ENCODE measurements at places on chromosomes 1 and 21. TPM values are rescaled to one million over a fixed set of nuclear protein-coding genes. Genes with fewer than 3 reads are reported as not detected.
A peak's percentile ranks its signal among the peaks of the same experiment; 100 is the strongest.

- no peak for DNase-seq
Measured at GRCh38 chr1:181140891-181141290, 52.4 kb downstream of the IER5 start.

DNA sequence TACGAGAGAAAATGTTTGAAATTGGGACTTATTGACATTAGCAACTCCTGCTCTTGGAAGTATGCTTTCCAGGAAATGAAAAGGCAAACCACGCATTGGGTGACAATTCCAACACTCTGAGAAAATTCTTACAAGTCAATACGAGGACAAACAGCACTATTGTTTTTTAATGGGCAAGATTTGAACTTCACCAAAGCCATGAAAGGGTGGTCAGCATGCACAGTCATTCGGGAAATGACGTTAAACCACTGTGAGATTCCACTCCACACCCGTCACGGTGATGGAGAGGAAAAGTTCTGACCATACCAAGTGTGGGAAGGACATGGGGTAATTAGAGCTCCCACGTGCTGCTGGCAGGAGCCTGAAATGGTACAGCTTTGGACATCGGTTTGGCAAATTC, 12.2 kb upstream of the PRXL2B start:
- no peak for DNase-seq

DNA sequence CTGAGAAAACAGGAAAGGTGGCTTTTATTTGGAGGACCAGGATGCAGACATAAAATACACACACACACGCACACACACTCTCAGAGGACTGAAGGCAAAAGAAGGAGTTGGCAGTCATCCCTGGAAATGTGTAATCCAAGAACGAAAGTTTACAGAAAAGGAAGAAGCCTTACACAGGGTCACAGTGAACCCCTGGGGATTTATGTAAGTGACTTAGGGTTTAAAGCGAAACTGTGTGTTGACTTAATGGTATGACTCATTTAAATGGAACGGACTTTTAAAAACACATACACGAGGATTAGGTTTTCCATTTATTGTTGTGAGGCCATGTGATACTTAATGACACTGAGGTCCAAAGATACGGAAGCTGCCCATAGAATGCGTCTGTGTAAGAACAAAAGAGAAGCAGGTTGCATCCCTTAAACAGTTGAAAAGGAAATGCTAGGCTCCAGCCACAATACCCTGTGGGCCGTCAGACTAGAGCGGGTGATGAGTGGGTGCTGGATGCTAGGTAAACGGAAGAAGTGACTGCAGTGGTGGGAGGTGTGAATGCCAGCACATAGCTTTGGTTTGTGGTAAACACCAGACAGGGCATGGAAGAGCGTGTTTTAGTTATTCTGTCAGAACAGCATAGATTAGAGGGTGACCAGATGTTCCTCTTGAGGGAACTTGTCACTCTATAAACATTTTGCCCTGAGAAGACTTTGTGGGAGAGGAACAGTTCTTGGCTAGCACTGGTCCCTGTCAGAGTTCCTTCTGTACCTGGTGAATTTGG, 21.6 kb upstream of the BCL10 start:
- DNase-seq = peak; percentile 88

DNA sequence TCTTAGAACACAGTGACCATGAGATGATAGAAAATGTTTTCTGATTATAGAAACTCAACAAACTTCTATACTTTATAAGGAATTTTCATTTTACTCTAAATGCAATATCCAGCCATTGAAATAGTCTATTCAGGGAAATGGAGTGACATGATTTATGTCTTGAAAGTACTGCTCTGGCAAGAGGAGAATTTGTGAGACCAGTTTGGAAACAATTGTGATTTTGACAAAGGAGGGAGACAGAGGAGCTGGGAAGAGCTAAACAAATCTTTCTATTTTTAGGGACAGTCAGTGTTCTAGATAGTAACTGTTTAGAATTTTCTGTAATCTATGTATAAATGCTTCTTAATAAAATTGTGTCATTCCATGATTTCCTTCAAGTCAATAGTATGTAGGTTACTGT, 252.3 kb downstream of the FMN2 start:
- peak; percentile 18 for DNase-seq

DNA sequence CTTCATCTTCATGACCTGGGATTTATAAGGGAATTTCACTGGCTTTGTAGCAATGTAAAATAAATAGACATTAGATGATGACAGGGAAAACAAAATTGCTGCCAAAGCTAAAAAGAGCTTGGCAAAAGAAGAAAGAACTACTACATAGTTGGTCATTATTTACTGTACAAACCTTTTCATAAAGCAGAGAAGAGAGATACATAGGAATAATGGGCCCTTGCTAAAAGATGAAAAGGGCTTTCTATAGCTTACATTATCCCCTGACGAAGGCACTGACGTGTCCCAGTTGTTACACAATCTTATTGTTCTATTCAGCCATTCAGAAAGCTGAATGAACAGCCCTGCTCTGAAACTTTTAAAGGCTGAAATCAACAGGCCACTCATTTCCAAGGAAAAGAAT, 57.1 kb downstream of the ZC3H11B start:
- peak; percentile 57 for DNase-seq

DNA sequence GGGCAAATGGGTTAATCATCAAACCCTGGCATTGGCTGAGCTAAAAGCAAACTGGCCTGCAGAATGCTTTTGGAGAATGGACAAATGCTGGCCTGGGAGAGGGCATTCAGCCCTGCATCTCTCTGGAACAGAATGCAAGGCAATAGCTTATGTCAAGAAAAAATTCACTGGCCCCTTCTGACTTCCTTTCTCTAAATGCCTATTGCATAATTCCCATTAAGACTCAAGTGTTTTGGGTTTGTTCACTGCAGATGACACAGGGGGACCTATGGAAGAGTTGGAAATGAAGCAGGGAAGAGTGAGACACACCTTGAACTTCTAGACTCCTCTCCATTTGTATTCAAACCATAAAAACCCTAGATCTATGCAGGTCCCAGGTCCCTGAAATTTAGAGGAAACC, 15.9 kb downstream of the PEA15 start:
- DNase-seq = no peak

DNA sequence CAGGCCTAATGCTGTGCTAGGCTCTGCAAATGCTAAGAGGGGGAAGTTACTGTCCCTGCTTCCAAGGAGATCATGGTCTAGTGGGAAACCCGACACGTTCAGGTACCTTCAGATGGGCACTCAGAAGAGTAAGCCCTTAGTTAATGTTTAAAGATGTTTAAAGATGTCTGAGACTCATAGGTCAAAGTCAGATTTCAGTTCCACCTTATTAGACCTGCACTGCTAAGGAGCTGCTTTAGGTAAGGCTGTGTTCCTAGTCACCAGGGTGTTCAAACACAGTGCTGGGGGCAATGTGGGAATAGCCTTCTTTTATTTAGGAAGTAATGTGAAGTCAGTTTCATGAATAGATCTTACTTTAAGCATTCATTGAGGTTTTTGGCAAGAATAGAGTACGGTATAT, 3.8 kb upstream of the RUSC1 start:
- no peak for DNase-seq

DNA sequence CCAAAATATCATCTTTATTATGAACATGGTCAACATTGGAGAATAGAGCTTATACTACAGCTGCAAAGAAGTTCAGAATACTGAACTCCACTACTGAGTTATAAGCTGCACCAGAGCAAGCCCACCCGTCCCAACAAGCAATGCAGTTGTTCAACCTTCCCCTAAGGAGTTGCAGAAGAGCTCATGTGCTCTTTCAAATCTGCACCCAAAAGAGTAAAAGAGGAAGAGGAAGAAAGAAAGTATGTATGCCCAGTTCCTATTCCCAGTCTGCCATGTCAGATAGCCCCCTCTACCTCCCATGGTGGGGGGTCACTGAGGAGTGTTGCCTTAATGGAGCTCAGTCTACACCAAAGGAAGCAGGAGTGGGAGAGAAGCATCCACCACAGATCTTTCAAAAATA, 6.9 kb downstream of the C1orf162 start:
- DNase-seq = no peak

DNA sequence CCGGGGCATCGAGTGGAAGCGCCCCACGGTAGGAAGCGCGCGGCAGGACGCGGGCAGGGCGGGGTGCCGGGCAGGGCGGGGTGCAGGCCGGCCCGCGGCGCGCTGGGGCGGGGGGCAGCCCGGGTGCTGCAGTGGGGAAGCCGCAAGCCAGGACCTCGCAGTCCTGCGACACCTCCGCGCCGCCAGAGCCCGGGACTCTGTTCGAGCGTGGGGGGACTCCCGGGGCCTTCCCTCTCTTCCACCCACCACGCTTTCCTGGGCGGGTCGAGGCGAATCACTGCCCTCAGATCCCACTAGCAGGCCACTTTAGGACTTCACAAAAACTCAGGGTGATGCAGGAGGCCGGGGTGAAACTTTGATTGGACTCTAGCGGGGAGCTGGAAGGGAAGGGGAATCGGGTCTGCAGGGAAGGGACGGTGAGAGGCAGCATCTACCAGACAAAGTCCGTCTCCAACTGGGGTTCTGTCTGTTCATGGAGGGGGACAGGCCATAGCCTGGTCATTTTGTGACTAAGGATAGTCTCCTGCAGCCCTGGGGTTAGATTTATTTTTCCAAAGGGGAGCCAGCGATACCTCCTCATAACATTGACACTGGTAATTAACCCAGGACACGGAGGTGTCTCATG, 623 bp downstream of the CAPN2 start:
- DNase-seq = no peak

GRCh38 chr1:57401671-57402070, 22.2 kb downstream of the DAB1 start:
- DNase-seq = no peak

DNA sequence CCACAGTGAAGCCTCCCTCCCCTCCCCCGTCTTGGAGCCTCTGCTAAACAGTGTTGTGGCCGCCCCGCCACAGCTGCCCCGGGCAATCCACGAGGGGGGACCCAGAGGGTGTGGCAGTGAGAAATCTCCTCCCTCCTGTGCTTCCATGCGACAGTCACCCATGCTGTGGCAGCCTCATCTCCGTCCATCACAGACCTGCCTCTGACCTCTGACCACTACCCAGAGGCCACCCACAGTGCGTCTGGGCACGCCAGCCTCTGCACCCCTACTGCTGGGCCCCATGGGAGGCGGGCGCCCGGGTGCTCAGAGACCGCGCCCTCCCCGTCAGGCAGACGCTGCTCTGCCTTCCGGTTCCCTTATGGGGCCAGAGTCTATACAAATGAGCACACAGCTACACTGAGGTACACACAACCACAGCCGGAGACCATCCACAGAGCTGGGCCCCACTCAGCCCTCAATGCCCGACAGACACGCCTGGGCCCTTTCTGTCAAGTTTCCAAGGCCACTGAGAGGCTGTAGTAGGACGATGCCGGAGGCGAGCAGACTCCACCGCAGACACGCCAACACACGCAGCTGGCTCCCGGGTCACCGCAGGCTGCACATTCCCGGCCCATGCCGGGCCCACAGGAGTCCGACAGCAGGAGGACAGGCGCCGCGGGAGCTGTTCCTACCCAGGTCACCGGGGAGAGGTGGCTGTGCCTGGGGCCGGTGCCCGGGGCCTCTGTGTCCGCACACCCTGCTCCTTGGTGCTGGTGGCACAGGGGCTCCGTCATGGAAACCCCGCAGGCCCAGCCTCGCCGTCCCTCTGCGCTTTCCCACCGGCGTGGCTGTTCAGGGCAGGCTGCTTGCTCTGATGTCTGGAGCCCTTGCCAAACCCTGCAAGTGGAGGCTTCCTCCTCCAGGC, 23.9 kb upstream of the TMEM52 start:
- no peak for DNase-seq

DNA sequence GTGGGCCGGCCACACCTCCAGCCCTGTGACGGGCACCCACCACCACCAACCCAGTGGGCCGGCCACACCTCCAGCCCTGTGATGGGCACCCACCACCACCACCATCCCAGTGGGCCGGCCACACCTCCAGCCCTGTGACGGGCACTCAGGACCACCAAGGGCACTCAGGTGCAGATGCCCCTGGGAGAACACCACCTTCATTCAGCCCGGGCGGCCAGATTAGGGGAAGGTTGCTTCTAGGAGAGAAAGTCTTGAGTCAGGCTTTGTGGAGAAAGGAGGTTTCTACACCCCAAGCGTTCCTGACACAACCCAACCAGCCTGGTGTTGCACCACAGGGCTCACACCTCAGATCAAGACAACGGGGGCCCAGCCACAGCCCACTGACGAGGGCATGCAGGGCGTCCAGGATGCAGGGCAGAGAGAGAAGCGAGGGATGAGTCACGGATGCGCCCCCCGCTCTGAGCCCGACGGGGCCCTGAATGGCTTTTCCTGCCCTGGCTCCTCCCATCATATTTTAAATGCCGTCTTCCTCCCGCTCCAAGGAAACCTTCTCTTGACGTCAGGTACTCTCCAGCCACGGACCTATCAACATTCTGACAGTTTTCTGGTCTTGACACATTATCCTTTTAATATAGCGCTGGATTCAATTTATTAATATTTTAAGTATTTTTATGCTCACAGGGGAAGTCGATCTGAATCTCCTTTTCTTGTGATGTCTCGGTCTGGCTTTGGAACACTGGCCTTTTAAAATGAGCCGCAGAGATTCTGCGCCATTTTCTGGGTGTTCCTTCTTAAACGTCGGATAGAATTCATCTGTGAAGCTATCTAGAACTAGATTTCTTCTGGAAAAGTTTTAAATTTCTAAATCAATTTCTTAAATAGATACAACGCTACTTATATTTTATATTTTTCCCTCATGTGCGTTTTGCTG, 631 bp upstream of the SPATC1L start:
- DNase-seq = peak; percentile 88

- DNase-seq = no peak
Measured at GRCh38 chr1:32336591-32336932, 529 bp upstream of the MARCKSL1 start.

DNA sequence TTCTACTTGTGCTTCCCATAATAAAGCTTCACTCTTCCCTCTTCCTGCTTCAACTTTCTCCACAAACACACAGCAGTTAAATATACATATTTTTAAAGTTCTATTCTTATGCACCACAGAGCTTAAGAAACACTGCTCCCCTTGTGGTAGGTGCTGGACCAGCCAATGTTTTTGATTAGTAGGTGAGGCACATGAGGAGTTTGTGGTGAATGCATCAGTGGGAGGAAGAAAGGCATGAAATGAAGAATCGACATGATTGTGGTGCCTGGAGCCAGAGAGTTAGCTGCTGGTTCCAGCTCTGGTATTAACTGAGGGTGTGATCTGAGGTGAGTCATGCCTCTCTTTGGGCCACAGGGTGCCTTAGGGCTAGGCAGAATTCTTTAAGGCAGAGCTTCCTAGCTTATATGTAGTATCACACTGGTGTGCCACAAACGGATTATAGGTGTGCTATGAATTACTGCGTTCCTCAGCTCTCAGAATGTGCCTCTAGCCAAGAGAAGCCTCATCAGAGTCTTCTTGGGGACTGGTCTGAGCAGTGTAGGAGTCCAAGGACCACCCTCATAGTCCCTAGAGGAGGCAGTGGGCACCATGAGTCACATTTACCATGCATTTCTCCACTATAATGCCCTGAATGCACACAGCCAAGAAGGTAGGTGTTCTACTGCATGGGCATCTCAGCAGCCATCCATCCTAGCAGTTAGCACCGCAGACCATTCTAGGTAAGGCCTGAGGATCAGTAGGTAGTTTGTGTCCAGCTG, 97.4 kb upstream of the SGIP1 start:
- no peak for DNase-seq

AIM2 gene
- 0.27 TPM for polyA plus RNA-seq

SHISA4 gene
- polyA plus RNA-seq = 56.5 TPM

FAM72D gene
- polyA plus RNA-seq = 2.8 TPM

RHD gene
- polyA plus RNA-seq = 1.00 TPM
